Immature natural killer cell (primary cell): ENCODE measurements at places on chromosomes 16 and 17.

DNA sequence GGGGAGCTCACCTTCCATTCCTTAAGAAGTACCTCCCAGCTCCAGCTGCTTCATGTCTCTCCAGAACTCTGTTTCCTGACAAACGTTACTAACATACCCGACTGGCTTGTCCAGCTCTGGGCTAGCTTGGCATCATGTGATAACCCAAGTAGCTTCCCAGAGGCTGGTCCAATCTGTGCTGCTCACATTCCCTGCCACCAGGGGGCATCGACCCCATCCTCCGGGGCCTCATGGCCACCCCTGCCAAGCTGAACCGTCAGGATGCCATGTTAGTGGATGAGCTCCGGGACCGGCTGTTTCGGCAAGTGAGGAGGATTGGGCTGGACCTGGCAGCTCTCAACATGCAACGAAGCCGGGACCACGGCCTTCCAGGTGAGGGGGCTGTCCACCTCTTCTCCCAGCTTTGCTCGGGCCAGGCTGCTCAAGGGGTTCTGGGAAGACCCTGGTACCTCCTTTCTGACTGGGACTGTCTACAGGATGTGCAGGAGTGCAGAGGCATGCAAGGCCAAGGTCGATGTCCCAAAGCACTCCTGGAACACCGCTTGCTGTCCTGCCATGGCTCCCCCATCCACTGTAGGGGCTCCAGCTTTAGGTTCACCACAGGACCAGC is 7.6 kb downstream of the EPX start:
- DNase-seq: peak; percentile 44

DNA sequence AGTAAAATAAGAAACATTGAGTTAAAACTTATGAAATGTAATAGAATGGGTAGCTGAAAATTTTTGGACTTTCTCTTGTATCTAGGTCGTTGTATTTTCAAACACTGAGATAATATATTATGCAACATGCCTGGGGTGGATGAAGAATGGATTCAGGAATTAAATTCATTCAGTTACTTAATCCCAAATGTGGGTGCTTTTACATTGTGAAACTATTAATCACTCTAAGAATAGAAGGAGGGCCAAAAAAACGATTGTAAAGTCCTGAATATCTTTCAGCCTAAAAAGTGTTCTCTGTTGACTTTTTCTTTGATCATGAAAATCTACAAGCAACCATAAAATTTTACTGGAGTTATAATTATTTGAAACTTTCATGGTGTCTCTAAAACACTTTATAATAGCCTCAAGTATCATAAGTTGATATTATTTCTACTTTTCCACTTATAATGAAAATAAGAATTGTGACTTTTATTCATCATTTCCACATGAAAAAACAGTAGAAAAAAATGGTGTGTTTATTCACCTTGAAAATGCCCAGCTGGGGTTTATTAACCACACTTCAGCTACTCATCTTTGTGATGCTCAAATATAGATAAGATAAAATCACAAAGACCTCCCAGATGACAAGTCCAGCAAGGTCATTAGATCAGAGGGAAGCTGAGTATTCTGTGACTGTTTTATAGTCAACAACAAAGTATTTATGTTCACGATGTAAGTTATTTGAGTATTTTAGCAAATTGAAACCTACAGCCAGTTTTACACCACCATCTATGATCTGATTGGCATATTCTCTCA is 619.9 kb upstream of the SOX9 start:
- DNase-seq: no peak

DNA sequence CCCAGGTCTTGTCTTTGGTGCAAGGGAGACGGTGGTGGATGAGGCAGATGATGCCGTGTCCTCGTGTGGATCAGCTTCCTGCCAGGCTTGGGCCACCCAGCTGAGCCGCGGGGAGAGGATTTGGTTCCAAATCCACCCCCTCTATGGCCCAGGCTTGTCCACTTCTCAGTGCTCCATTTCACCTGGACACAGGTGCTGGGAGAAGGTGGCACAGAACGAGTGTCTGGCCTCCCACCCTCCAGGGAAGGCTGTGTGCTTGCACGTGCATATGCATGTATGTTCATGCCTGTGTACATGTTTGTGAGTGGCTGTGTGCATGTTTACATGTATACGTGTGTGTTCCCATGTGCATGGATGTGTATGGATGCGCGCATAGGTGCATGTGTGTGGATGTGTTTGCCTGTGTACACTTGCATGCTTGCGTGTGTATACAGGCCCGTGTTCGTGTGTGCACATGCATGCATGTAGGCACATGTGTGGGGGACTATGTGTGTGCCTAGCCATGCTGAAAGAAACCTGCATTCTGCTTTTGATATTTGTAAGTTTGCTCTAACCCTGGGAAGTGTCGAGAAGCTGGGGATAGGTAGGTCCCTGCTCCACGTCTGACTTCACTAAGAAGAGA is 196.3 kb downstream of the IRF8 start:
- no peak for DNase-seq

GRCh38 chr17:66425756-66426396 is 123.5 kb downstream of the PRKCA start:
- no peak for DNase-seq

DNA sequence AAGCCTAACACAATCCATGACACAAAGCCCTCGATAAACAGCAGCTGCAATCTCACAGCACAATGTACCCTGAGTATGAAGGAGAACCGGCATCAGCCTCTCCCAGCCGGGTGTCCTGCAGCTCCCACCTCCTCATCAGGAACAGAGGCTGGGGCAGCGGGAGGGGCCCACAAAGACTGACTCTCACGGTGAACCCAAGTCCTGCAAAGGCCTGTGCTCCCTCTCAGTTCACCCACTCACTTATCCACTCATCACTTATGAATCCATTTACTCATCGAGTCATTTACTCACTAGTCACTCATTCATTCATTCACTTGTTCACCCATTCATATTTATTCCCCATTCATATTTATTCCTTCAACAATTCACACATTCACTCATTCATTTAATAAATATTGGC is 11.6 kb downstream of the ZNF423 start:
- DNase-seq: no peak
